ENCODE measurements at places on chromosomes 12 and 14.
A peak's percentile ranks its signal among the peaks of the same experiment; 100 is the strongest.

- no peak for DNase-seq
Measured at GRCh38 chr14:37138898-37139297, 33.5 kb downstream of the SLC25A21 start.

- DNase-seq: peak; percentile 48
Measured at GRCh38 chr14:49879646-49880204, 13.2 kb upstream of the ARF6 start.

- DNase-seq: no peak
Measured at GRCh38 chr14:24883576-24883975, 166.4 kb downstream of the STXBP6 start.

GRCh38 chr14:71166180-71166837 is 259.1 kb downstream of the PCNX1 start:
- peak; percentile 55 for DNase-seq

GRCh38 chr14:76019676-76020075 is 34.1 kb downstream of the IFT43 start:
- no peak for DNase-seq

DNA sequence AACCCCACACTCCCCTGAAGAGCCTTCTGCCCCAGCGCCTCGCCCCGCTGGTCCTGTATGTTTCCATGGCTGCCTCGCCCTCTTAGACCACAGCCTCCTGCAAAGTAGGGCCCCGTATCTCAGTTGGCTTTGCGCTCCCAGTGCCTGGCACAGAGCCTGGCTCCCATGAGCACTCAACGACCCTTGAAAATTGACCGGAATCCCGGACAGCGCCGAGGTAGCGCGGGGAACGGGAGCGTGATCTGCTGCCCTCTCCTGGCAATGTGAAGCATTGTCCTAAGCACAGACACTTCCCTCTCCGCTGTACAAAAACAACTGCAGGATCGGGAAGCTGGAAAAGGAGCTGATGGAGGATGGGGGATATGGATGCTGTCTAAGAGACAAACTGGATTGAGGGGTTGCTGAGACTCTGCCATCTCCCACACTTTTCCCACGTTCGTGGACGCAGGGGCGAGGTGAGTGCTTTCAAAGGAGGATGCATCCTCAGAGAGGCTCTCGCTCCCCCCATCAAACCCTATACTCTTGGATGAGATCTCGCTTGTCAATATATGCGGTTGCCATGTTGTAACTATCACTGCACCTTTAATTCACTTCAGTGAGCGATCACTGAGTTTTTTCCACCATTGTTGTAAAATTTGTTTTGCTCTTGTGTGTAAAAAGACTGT is 10.7 kb upstream of the FKBP4 start:
- DNase-seq: peak; percentile 75

- DNase-seq: no peak
Measured at GRCh38 chr12:109545826-109546225, 27.5 kb downstream of the MMAB start.

DNA sequence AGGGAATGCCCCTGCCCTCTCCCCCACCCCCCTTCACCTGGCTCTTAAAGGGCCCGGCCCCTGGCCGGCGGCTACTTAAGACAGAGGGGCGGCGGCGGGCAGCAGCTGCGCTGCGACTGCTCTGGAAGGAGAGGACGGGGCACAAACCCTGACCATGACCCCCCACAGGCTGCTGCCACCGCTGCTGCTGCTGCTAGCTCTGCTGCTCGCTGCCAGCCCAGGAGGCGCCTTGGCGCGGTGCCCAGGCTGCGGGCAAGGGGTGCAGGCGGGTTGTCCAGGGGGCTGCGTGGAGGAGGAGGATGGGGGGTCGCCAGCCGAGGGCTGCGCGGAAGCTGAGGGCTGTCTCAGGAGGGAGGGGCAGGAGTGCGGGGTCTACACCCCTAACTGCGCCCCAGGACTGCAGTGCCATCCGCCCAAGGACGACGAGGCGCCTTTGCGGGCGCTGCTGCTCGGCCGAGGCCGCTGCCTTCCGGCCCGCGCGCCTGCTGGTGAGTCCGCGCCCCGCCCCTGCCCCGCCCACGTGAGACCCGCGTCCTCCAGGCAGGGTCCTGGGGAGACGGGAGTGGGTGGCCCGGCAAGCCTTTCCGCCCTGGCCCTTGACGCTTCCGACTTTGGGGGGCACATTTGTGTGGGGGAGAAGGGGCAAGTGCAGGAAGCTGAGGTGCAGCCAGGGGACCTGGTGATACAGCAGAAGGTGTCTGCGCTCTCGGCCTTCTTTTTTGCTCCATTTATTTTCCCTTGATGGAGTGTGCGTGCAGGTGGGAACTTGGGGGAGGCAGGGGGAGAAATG is at the start of gene IGFBP6:
Gene IGFBP6, plus strand, starts transcription at position 104 of the 790 bp plus-strand sequence. Its CDS starts 51 bp downstream, at position 155.
- peak; percentile 53 for DNase-seq

GRCh38 chr12:66453844-66454243 is 151.6 kb downstream of the HELB start:
- no peak for DNase-seq

DNA sequence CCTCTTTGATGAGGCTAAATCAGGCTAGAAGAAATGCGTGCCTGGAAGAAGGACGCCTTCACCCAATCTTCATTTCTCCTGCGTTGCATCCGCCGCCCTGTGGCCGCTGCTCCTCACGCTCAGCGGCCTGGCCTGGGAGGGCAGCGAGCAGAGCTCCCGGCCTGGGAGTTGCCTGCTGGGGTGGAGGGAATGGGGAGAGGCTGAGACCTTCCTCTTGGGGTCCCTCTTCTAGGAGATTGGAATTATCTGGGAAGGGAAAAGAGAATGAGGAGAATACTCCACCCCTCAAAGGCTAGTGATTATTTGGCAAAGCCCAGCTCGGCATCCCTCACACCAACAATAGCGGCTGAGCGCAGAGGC is 2.4 kb upstream of the HOXC12 start:
- no peak for DNase-seq

DNA sequence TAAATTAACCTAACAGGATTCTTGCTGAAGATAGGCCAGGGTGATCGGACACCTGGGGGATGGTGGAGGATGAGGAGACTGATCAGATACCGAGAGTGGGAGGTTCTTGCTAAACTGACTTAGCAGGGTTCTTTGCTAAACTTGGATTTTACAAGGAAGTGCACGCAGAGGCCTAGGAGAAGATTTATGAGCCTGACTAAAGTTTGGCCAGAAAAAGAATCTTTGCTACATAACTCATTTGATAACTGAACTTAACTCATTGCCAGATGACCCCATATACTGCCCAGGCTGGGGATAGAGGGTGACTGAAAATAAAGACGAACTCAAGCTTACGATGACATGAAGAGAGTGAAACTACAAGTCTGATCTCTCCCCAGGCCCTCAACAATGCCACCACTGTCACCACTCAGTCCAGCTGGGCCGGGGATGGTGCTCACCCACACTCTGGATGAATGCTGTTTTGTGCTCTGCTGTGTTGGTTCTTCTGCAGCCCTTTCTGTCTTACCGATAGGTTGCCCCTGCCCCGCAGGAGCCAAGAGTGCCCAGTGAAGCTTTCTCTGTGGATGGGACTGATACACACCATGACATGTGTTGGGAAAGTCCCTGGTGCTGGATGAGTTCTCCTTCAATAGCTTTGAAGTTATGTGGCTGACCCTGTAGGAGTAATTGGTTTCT is 29.0 kb downstream of the PPFIBP1 start:
- DNase-seq: no peak

DNA sequence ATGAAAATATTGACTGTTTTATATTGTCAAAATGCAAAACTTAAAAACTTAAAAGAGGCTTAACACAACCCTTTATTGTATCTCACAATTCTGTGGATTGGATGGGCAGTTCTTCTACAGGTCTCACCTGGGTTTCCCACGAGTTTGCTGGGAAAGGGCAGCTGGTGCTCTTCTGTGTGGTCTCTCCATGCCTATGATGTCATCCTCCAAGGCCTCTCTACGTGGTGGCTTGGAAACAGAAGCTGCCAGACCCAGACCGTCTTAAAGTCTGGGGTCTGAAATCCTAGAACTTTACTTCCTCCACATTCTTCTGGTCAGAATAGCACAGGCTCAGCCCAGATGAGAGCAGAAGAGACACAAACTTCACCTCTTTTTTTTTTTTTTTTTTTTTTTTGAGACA is 36.5 kb upstream of the KICS2 start:
- DNase-seq: no peak

DNA sequence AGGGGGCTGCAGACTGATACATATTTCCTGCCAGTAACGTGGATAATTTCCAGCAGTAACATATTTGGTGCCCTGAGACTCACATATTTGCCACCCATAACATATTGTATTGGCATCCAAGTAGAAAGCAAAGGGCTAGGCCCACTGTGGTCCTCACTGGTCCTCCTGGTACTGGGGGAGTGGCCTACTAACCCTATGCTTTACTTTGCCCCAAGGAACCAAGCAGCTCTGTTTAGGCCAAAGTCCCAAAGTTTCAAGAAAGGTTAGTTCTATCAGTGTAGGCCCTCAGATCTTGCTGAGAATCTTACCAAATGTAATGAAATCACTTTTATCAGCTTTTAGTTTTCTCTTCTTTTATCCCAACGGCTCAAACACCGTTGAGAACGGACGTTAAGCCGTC is 35.4 kb upstream of the NAP1L1 start:
- DNase-seq: no peak

GRCh38 chr12:79451365-79451764 is 239.4 kb downstream of the PAWR start:
- DNase-seq: no peak

DNA sequence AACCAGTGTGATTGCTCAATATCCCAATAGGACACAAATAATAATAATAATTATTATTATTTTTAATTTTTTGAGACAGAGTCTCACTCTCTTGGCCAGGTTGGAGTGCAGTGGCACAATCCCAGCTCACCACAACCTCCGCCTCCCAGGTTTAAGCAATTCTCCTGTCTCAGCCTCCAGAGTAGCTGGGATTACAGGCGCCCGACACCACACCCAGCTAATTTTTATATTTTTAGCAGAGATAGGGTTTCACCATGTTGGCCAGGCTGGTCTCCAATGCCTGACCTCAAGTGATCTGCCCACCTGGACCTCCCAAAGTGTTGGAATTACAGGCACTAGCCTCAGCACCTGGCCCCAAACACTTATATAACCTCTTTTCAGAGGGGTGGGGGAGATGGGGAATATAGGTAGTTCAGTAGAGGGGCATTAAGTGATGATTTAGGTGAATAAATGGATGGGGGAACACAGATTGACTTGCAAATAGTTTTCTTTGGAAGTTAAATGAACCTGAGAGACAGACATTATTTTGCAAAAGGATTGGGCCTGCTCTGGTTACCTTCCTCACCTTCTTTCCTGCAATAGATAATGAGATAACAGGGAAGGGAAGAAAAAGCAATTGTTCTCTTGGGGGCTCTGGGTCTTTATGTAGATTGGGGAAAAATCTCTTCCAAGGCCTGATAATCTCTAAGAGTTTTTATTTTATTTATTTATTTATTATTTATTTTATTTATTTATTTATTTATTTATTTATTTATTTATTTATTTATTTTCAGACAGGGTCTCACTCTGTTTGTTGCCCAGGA is 57.7 kb downstream of the RESF1 start:
- no peak for DNase-seq

DNA sequence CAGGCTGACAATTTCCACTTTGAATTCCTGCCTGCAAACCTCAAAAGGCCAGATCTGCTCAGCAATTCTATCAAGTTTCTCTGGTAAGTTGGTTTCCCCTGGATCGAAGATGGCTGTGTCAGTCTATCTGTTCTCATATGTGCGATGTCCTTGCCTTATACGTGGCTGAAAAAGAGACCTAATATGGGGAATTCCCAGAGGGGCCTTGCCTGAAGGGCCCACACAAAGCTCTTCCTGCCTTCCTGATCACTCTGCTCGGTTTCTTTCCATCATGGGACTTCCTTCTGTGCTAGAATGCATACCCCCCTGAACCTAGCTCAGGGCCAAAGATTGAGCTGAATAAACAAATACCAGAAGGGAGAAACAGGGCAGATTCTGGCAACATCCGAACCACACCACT is 13.2 kb downstream of the TCL1B start:
- DNase-seq: no peak

GRCh38 chr12:1552171-1552570 is 42.2 kb downstream of the FBXL14 start:
- no peak for DNase-seq

DNA sequence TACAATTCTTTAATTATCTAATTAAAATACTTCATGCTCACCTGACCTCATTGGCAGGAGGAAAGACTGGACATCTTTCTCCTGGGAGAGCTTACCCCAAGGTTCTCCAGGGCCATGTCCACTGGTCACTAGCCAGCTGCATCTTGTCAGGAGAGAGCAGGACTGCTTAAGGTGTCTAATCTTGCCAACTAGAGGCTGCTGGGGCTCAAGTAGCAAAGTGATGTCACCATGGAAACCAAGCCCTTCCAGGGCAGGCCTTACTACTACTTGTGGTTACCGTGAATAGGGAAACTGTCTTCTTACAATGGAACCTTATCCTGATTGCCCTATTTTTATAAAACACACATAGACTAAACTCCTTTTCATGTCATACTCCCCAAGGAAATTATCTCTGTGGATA is 376.4 kb downstream of the SNAPC1 start:
- DNase-seq: no peak

DNA sequence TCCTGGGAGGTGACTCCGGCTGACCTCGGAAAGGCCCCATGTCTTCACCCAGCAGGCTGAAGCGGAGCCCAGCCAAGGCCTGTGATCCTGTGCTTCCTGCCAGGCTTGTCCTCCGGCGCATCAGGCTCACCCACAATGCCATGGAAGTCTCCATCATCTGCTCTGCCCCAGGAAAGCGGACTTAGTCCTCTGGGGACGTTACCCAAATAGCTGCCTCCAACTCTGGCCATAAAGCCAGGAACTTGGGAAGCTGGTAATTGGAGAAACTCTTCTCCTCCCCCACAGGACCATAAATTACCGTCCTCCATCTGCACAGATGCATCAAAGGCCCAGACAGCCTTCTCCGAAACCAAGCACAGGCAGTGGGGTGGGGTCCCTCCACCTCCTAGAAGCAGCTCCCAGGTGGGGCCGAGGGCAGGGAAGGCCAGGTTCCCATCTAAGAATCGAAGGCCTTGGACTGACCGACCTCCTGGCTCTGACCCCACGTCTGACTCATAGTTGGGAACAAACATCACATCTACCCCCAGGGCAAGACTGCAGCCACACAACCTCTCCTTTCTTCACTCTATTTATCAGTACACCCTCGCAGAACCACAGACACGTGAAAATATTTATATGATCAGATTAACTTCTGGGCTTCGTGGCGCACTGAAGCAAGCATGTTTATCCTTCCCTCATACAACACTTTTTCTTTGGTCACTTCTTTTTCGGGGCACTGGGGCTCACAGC is 56.4 kb downstream of the PITPNM2 start:
- no peak for DNase-seq

GRCh38 chr12:119659289-119659897 is 8.5 kb upstream of the PRKAB1 start:
- DNase-seq: peak; percentile 35

- DNase-seq: no peak
Measured at GRCh38 chr14:99413911-99414310, 66.7 kb downstream of the SETD3 start.

DNA sequence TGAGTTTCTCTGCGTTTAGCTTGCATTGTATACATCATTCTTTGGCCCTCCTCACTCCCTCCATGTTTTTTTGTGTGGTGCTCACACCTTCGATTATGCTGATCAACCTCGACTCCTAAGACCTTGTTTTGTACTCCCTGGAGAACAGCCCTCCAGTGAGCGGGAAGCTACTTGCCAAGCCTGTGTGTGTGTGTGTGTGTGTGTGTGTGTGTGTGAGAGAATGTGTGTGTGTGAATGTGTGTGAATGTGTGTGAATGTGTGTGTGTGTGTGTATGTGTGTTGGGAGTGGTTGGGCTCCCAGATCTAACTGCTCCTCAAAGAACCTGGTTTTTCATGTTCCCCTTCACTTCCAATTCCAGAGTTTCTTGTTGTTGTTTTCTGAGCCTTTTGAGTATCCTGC is 6.0 kb downstream of the NYNRIN start:
- DNase-seq: no peak

- no peak for DNase-seq
Measured at GRCh38 chr12:119715268-119715620, 47.3 kb downstream of the PRKAB1 start.

Data from endothelial cell (in vitro differentiated cells).